GM04503 (cell line): ENCODE measurements at places on chromosomes 1 and 21.

DNA sequence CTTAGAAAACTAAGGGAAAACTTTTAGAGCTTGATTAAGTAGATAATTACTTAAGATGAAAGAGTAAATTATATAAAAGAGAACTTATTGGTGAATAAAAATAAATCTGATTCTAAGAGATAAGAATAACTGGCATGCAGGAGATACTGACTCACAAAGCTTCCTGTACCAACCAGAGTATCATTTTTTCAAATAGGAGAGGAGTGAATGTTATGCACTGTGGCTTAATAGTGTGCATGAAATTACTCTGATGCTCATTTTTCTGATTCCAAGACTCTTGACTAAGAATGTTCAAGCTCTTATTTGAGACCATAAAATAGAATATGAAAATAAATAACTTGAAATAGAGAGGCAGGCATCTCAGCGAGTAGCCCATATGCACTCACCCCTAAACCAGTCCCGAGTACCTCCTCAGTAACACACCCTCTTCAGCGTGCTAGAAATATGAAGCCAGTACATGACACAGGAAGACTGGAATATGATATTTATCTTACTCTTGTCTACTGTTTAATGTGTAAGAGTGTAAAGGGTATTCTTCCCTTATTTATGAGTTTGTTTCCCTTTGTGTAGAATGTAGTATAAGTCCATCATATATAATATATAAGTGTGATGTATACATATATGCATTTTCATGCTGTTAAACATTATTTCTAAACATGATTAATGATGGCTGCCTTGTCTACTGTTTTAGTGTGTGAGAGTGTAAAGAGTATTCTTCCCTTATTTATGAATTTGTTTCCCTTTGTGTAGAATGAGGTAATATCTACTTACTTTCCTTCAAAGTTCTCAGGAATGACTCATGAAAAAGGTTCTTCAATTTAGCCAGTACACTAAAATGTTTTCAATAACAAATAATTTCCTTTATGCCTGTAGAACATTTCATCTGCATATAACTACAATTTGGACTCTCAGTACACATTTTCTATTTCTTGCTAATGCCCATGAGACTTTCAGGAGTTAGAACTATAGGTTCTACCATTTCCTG, 99.2 kb upstream of the PALMD start:
- DNase-seq, result no peak

- no peak for DNase-seq
Observed at GRCh38 chr1:194355488-194356106, 1169.2 kb upstream of the B3GALT2 start.

- peak; percentile 33 for DNase-seq
Observed at GRCh38 chr1:112904071-112904830, 51.7 kb downstream of the SLC16A1 start.

- no peak for DNase-seq
Observed at GRCh38 chr1:207917080-207917479, 6.2 kb upstream of the CD34 start.

GRCh38 chr1:62438163-62438562, 1.3 kb downstream of the USP1 start:
- no peak for DNase-seq

DNA sequence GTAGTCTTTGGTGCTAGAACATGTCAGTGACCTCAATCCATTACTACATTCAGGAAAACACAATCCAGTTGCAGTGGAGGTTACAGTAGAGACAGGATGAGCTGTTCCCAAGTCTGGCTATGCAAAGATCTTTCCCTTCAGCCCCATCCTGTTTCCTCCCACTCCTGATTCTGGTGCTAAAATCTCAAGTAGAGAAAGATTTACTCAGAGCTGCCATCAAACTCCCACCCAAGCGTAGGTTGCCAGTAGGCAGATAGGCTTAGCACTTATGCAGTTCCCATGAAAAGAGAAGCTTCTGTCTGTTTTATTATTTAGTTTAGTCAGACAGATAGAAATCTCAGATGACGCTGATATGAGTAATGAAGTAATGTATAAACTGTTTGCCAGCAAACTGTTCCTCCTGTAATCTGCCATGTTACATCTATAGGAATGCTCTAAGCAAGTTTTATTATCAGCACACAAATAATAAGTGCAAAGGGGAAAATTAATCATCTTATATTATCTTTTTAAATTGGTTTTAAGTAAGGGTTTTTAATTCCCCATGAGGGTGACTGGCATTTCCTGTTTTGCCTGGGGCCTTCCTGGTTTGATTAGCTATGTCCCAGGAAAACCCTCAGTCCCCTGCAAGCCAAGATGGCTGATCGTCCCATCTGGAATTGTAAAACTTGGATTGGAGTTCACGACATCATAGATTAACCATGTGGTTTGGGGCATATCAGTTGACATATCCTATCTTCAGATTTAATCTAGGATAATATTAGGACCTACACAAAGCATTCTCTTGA, 188.3 kb upstream of the PALMD start:
- DNase-seq, result peak; percentile 45

DNA sequence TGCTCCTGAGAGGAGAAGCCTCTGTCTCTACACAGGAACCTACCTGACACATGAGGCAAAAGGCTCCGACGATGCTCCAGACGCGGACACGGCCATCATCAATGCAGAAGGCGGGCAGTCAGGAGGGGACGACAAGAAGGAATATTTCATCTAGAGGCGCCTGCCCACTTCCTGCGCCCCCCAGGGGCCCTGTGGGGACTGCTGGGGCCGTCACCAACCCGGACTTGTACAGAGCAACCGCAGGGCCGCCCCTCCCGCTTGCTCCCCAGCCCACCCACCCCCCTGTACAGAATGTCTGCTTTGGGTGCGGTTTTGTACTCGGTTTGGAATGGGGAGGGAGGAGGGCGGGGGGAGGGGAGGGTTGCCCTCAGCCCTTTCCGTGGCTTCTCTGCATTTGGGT, 3.9 kb upstream of the ACKR1 start:
- no peak for DNase-seq

- DNase-seq, result peak; percentile 79
Observed at GRCh38 chr1:219088778-219089557, 84.7 kb upstream of the LYPLAL1 start.

DNA sequence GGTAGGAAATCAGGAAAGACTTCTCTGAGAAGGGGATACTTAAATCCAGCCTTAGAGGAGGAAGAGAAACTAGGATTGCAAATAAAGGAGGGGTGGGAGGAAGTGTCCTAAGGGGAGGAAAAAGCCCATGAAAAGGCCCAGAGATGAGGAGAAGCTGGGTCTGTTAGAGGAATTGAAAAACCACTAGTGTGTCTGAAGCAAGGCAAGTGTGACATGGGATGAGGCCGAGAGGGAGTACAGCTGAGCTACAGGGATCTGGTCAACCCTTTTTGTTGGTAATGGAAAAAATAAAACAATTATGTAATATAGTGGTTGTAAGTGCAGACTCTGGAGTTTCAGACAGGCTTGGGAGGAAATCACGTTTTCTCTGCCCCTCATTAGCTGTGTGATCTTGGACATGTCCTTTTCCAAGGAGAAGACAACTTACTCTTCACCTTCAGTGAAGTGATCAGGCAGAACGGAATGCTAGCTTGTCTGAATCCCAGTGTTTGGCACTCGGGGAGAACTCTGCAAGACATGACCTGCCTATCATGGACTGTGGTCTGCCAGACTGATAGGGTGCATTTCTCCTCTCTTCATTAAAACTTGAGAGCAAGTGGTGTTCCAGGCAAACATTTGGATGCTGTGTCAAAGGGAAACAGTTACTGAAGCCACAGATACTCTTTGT, 7.4 kb upstream of the S100A10 start:
- no peak for DNase-seq

- DNase-seq, result peak; percentile 46
Observed at GRCh38 chr21:21712748-21713520, 714.7 kb downstream of the NCAM2 start.

GRCh38 chr1:67300561-67300960, 7.1 kb upstream of the IL12RB2 start:
- DNase-seq, result no peak

- no peak for DNase-seq
Observed at GRCh38 chr1:204031098-204031710, 41.7 kb upstream of the SOX13 start.

DNA sequence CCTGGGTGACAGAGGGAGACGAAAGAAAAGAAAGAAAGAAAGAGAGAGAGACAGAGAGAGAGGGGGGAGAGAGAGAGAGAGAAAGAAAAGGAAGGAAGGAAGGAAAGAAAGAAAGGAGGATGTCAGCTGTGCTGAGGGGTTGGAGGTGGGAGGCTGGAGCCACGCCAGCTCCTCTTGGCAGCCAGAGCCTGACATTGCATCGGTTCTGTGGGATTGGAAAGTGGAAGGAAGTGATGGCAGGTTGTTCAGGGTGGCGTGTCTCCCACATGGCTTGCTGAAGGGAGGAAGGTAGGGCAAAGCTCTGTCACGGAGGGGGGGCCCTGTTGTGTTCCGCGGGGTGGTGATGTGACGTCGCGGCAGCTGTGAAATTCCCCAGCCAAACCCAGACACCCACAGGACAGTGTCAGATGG, 30.7 kb downstream of the EIF2D start:
- no peak for DNase-seq

DNA sequence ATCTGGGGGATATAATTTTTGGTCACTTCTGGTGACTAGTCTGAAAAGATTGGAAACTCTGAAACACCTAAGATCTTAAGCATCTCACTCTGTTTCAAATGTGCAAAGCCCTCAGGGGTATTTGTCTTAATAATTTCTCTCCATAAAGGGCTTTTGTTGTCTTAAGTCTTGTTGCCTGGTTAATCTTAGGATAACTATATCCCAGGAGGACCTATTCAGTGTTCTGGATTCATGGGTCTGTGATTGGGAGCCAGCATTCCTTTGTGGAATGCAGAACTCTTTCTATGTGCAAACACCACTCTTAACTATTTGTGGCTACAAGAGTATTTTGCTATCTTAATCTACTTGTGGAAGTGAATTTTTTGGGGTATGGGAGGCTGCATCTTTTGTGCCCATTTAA, 1573.0 kb upstream of the PRMT6 start:
- DNase-seq, result no peak

- no peak for DNase-seq
Observed at GRCh38 chr1:192797891-192798290, 10.9 kb upstream of the RGS2 start.

- no peak for DNase-seq
Observed at GRCh38 chr21:37915497-37915911, 753 bp downstream of the KCNJ6 start.

- DNase-seq, result no peak
Observed at GRCh38 chr1:246166841-246167240, 340.2 kb downstream of the SMYD3 start.
